ENCODE measurements at places on chromosomes 3 and 15.

DNA sequence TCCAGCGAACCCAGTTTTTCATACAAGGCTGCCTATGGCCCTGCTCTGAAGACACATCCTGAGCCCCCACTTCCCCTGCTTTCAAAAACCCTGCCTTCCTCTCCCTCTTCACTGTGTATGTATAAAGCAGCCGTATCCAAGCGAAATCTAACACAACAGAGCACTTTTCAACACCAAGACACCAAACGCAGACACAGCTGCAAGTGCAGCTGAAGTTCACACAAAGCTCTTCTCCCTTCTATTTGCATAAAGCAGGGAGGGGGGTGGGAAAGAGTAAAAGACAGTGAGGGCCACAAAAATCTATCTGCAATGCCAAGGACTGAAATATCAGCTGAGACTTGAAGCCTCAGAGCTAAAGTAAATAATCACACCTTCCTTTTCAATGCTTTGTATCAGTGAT lies 35.1 kb upstream of the CSPG5 start:
- no peak for DNase-seq

- DNase-seq = no peak
Observed at GRCh38 chr3:186154641-186155040, 45.8 kb upstream of the ETV5 start.

GRCh38 chr3:168269001-168269400 lies 173.3 kb upstream of the GOLIM4 start:
- no peak for DNase-seq

GRCh38 chr3:8575364-8576104 lies 69.1 kb downstream of the SSUH2 start:
- DNase-seq = no peak

- DNase-seq = no peak
Observed at GRCh38 chr3:48894516-48894915, 4.2 kb downstream of the SLC25A20 start.

DNA sequence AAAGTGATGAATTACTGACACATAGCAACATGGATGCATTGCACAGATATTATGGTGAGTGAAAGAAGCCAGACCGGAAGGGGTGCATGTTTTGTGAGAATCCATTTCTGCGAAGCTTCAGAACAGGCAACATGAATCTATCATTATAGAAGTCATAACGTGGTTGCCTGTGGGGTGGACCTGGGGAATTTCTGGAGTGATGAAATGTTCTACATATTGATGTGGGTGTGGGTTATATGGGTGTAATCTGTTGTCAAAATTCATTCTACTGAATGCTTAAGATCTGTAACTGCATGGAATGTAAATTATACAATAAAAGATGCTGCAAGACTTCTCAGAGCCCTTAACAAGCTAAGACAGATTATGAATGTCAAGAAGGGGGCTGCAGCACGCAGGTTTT lies 25.2 kb upstream of the TSPAN3 start:
- DNase-seq = no peak

DNA sequence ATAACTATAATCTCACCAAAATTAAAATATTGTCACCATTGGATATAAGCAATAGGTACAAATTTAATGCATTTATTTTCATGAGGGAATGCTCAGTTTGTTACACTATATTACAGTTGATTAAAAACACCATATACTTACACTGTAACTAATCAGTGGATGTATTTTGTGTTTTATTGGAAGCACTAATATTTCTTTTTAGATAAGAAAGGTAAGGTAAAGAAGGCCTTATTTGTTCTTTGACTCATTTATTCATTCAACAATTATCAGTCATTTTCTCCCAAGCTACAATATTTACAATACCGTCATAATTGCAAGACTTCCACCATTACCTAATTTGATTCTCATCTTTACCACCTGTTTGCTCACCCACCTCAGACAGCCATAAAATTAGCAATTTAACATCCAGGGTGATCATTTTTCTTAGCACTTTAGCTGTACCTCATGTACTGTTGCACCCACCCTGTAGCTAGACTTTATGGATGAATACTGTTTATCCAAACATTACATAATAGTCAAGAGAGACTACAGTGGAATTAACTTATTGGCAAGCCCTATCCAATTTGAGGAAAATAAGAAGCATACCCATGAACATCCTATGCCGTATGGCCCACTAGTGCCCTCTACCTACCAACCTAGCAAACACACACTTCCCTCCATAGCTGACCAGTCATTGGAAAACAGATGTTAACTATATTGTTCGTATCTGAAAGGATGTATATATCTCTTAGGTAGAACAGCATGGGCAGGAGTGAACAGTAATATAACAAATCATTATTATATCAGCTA lies 229.6 kb downstream of the BBX start:
- no peak for DNase-seq

DNA sequence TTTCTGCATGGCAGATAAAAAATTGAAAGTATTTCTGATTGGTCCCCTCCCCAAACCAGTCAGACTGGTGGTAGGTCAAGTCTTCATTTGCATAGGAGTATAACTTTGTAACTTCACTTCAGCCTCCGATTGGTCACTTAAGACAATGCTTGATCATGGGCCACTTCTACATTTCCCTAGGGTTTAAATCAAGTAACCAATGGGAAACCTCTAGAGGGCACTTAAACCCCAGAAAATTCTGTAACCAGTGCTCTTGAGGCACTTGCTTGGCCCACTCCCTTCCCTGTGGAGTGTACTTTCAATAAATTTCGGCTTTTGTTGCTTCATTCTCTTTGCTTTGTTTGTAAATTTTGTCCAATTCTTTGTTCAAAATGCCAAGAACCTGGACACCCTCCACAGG lies 225.5 kb downstream of the ARPP21 start:
- DNase-seq = no peak

- DNase-seq = no peak
Observed at GRCh38 chr3:194091141-194091540, 44.8 kb upstream of the HES1 start.

GRCh38 chr15:92322566-92323355 lies 70.9 kb upstream of the ST8SIA2 start:
- no peak for DNase-seq

DNA sequence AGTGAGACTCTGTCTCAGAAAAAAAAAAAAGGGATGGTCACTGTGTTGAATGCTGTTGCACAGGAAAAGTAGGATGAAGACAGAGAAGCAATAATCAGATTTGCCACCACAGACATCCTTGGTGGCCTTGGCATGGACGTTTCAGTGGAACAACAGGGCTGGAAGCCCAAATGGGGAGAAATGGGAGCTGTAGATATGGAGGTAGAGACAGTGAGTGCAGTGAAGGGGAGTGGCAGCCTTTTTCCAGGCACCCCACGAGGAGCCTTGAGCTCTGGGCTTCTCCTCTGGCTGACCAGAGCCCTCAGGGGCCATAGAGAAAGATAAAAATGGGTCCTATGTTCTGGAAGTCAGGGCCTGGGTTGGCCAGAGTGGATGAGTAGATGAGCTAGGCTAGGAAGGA lies 12.3 kb upstream of the DOCK3 start:
- DNase-seq = no peak

- no peak for DNase-seq
Observed at GRCh38 chr3:151923901-151924300, 50.5 kb downstream of the SUCNR1 start.

Data from GOT3 (cell line).